Stimulated activated CD4-positive, alpha-beta T cell treated with anti-CD3 and anti-CD28 coated beads, Interleukin-1b, Interleukin-23, amount 100 ng/mL, for 4 hours (primary cell): ENCODE measurements at places on chromosomes 13 and 19.

- no peak for DNase-seq
Measured at GRCh38 chr13:25771641-25772478, 280.0 kb downstream of the SHISA2 start.

DNA sequence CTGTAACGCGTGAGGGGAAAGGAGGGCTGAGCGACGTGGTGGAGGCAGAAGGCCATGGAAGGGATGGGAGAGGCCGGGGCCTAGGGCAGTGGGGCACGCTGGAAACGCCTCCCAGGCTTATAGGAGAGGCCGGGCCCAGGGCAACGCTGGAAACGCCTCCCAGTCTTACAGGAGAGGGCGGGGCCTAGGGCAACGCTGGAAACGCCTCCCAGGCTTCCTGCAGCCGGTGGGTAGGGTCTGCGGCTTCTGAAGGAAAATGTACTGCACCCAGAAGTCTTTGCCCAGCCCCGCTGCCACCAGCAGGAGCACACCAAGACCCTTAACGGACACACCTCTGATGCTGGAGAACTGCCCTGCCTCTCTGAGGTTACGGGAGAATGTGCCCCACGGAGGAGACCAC, 9.1 kb downstream of the CACTIN start:
- no peak for DNase-seq

DNA sequence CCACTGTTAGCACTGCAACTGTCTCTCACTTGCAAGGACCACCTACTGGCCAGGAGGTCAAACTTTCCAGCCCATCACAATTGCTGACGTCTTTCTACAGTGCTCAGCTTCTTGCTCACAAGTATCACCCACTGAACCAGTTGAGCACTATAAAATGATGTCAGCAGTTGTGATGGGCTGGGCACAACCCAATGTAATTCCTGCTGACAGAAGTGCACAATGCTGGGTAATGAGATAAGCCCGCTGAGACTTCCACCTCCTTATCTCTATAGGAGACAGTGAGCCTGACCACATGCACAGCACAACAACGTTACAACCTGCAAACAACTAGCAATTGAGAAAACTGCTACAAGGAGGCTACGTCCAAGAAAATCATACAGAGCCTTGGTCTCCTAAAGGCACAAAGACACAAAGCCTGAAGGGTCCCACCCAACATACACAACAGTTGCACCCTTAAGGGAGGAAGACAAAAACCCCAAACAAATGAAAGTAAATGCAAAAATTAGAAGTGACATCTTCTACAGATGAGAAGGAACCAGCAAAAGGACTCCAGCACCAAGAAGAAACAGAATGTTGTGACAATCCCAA, 273.2 kb downstream of the LIG4 start:
- DNase-seq: no peak

GRCh38 chr13:36288794-36289391, 8.7 kb downstream of the CCDC169 start:
- DNase-seq: no peak

DNA sequence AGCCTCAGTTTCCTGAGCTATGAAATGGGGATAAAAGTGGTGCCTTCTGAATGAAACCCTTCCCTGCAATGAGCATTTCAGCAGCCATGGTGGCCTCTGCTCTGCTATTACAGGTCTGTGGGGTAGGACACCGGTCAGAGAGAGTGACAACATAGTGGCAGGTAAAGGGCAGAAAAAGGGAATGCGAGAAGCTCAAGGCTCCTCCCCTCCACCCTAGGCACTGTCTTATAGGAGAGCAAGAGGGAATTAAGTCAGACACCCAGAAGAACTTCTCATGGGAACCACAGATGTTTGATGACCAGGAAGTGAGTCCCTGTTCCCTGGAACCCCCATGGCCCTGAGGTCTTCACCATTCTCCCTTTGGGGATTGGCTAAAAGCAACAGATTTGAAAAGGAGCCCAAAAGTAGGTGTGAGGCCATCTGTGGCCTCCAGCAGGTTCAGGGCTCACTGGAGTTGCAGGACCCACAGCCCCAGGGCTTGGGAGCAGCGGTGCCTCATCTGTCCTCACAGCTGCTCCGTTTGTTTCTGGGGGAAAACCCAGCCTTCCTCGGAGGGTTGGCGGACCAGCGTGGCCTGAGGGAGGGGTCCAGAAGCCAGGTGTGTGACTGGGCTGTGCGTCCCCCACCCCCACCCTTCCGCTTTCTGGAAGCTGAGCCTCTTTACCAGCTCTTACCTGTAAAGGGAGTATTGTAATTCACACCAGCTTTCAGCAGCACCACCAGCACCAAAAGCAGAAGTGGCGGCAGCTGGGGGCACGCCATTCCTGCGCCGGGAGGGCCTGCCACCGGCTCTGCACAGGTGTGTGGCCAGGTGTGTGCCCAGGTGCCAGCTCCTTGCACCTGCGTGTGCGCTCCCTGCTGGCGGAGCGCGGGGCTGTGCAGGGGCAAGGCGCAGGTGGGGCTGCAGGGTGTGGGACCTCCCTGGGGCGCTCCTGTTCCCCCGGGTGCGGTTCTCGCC, 19.4 kb downstream of the IQCN start:
- DNase-seq: no peak

DNA sequence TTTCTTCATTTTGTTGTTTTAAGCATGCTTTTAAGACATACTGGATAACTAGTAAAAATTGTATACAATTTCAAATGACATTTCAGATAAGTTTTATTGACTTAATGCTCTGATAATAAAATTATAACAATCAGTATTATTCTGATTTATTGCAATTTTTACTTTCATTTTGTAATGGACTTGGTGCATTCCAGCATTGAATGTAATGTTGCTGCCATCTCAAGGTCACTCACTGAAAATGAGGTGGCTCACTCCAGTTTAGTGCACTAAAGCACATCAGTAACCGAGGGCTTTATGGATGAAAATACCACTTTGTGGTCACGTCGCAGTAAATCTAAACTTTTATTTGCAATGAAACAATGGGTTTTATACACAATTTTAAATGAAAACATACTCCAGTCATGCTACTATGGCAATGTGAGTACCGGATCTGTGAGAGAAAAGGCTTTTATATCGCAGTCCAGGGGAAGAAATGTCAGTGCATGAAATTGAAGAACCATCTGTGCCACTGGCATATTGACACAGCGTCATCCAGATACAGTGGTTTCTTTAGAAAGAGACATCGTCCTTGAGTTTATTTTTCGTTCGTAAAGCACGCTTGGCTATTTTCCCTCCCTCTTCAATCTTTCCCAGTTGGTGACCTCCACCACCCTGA, 20.7 kb upstream of the ZNF507 start:
- no peak for DNase-seq
